ENCODE measurements at places on chromosomes 4 and X.
A peak's percentile ranks its signal among the peaks of the same experiment; 100 is the strongest.

DNA sequence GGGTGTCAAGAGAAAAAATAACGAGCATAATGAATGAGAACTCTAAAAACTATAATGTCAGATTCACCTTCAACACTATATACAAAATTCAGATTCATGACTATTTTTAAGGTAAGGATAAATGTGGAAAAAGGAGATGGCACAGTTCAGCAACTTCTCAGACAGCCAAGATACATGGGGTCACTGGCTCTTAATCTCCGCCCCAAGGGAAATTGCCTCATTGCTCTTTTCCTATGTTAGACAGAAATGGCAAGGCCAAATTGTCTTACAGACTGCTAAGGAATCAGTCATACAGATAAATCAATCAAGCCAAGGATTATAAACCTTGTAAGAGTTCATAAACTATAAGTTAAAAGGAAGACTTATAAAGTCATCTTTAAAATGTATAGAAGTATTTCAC is 183.4 kb downstream of the OPHN1 start:
- no peak for DNase-seq

DNA sequence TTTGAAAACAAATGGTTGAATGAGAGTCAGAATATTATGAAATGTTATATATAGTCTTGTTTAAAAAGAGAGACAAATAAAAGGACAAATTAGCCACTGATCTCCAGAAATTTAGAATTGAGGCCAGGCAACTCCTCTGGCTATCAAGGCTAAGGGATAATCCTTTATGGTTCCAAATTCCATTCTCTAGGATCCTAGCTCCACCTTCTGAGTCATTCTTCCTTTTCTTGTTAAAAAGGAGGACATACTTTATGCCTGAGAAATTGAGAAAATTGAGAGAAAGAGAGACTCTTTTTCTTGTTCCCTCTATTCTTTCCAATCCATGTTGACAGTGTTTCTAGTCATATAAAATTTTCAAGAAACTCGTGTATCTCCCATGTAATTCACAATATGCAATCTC is 1299.5 kb downstream of the FSTL5 start:
- no peak for DNase-seq

GRCh38 chr4:21092531-21092930 is 392.3 kb downstream of the PACRGL start:
- DNase-seq = peak; percentile 5

DNA sequence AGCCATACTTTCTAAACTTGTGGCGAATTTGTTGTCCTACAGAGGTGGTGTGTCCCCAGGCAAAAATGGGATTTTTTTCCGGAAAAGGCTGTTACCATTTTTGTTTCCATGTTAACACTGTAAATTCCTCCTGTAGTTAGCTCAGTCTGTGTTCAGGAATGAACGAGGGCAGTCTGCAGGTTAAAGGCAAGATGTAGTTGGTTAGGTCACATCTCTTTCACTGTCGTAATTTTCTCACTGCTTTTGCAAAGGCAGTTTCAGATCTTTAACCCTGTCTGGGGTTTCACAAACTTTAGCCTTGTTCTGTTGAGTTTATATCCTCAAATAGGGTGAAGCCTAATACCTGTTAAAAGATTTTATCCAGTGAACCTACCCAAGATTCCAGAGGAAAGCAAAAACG is 50.5 kb upstream of the PUDP start:
- DNase-seq = no peak

- DNase-seq = peak; percentile 26
Observed at GRCh38 chrX:135345107-135345589, 35.9 kb downstream of the ETDC start.

Measured in hepatocyte (in vitro differentiated cells).